ENCODE measurements at places on chromosomes 1 and 21.

DNA sequence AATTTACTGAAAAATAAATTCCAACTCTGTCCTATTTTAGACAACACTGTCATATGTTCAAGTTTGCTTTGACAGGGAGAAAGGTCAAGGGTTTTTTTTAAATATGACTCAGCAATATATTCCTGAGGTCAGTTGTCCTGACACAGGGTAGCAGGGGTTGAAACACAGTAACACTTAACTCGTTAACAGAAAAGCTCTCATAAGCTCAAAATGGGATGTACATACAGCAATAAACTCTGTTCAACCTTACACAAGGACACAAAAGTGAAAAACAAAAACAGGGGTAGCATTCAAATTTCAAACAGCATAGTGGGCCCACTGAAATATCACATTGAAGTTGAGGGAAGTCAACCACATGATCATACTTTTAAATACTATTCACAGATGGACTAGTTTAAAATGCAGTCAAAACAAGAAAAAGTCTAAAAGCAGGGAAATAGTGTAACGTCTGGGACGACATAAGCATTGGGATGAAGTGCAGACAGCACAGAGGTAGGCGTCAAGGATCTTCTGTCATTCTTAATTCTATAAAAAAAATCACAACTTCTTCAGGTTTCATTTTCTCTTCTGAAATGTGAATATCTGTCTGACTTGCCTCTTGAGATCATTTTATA, 89.9 kb downstream of the SLC44A5 start:
- DNase-seq = no peak

DNA sequence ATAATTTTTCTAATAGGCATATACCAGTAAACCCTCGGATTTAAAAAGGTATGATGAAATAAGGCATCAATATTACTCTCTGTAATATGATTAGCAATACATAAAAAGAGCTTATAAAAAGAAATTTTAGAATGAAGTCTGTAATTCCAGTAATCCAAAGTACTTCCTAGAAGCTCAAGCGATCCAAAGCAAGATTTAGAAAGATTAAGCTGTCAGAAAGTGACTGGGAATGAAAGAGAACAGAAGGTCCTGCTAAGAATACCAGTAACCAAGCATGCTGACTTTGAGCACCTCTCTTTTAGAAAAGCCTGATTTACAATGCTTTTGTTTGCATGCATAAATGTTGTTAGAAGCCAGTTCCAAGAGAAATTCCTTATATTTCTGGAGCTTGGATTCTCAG, 125.1 kb downstream of the GIPC2 start:
- no peak for DNase-seq

GRCh38 chr1:196461521-196461920, 146.7 kb downstream of the KCNT2 start:
- DNase-seq = no peak

DNA sequence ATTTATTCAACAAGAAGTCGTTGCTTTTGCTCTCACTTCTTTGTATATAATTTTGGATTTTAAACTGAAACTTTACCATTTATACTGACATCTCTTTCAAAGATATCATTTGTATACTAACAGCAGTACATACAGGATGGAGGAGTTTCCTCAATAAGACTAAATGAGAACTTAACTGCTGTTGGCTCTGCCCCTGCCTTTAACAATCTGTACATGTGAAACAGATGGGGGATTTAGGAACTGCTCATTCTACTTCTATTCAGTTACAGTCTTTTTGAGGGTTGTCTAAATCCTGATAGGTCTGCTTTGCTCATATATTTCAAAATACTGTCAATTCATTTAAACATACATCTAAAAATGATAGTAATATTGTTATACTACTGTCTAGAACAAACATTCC, 663.2 kb downstream of the ADGRL2 start:
- DNase-seq = no peak

GRCh38 chr1:98969798-98970490, 34.7 kb downstream of the PLPPR5 start:
- no peak for DNase-seq

DNA sequence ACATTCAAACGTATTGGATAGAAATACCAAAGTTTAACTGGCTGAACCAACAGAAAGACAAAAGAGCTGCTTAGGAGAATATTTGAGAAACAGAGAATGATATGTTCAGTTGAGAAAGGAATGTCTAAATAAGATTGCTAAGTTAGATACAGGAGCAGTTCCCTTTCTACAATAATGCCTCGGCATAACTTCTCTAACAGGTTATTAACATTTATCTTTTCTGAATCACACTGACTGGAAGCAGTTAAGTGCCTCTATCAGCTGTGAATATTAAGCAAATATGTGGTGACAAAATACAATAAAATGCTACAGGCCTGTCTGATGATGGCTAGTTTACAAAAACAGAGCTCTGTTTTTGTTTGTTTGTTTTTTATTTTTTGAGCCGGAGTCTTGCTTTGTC, 121.9 kb downstream of the KCNK1 start:
- no peak for DNase-seq

GRCh38 chr21:44353191-44353970, at the start of gene TRPM2:
Gene TRPM2, plus strand, starts transcription at chr21:44353621. Its CDS starts 80 bp downstream, at chr21:44353701.
- no peak for DNase-seq
